ENCODE measurements at places on chromosomes 6 and 20.

DNA sequence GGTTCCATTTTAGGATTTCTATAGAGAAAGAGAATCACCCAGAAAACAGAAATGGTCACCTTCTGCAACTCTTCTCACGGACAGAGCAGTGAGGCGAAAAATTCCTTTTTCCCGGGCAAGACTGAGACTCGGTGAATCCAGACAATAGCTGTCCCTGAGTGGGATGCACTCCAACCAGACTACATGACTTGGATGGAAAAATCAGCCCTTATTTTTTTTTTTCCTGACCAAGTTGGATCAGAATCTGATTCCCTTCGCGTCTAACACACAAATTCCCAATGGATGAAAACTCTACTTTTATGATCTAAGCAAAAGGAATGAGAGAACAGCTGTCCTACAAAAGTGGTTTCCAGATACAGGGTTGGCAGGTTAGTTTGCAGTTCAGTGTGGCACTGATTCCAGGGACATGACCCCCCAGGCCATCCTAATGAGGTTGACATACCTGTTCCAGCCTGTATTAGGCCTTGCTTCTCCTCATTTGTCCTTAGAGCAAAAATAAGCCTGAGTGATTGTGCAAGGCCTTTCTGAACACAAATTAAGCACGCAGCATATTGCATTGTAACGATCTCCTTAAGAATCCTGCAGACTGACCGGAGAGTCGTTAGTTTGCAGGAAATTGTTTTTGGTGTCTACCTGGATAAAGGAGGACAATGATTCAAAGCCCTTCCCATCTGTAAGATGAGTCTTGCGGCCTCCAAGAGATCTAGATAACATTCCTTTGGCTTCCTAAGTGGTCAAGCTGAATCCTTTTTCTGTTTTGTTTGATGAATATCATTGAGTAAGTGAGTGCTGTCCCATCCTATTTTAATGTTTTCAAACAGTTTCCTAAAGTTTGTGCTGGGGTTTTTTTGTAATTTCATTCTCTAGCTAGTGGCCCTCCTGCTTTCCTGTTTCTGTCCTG, 1.5 kb upstream of the NEDD9 start:
- no peak for DNase-seq

DNA sequence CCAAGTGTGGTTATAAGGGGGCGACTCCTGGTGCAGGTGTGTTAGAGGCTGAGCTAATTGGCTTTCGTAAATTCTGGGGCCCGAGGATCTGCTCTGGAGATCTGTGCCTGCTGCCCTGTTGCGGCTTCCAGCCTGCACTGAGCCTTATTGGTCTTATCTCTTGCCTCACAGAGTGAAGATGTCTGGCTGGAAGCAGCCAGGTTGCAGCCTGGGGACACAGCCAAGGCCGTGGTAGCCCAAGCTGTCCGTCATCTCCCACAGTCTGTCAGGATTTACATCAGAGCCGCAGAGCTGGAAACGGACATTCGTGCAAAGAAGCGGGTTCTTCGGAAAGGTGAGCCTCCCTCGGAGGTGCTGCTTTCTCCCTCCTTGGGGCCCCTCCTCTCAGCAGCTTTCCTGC, 20.0 kb downstream of the PRPF6 start:
- no peak for DNase-seq

- no peak for DNase-seq
Observed at GRCh38 chr20:57007171-57007540, 259.3 kb downstream of the BMP7 start.

DNA sequence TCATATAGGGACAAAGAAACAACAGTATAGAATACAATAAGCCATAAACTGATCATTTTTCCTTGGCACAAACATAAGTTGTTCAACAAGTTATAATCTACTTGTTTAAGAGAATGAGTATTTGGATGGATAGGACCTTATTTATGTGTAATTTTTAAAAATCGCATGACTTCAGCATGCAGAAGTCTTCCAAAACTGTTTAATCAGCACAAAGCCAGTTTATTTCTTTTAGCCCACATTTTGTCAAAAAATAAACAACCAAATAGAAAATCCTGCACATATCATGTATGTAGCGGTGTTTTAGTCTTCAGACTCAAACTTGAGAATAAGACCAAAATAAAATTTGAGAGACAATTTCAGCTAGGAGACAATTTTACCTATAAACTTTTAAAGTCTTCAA, 304.7 kb downstream of the TRDN start:
- DNase-seq = no peak

GRCh38 chr20:50508171-50508755, 1.9 kb upstream of the PTPN1 start:
- DNase-seq = no peak

DNA sequence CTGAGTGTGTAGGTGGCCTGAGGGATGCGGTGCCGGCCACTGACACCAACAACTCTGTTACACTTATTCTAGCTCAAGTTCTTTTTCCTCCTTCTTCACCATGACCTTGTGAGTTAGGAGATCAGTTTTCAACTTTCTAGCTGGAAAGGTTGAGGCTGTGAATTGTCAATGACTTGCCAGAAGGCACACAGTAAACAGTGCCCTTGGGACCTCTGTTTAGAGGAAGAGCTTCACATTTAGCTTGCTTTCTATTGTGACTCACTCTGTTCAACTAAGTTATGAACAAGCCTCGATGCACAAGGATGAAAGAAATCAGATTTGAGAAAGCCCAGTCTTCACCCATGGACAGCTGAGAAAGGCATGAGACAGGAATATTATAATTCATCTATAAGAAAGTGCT, 455.6 kb downstream of the MAFB start:
- no peak for DNase-seq

GRCh38 chr20:50852085-50852484, 57.2 kb downstream of the BCAS4 start:
- DNase-seq = no peak
